ENCODE measurements at places on chromosomes 7 and 10.

- no peak for DNase-seq
Observed at GRCh38 chr10:52077814-52078213, 236.3 kb upstream of the DKK1 start.

DNA sequence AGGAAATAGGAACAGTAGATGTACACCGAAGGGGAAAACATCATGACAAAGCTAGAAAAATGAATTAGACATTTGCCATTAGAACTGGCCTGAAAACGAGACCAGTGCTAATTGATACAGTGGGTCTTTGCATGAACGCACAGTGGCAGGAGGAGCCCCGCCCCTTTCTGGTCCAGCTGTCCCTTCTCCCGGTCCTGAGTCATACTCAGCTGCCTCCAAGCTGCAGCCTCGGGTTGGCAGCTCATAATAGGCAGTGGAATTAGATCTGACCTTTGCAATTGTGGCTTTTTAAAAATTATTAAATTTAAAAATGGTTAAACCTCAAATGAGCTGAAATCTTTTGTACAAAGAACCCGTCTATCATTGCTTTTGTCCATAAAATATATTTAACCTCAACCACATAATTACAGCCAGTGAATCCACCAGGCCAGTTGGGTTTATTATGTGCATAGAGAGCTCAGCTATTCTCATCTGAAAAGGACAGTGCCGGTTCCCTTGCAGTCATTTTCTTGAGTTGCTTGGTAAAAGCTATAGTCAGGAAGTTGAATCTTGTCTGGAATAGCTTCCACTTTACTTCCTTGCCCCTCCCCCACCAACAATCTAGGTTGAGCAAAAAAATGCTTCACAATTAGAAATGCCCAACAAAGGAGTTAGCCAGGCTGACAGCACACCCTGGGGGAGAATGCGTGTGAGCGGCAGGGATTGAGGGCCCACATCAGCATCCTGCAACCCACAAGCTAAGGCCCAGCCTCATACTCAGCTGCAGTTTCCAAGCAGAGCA, 147.1 kb downstream of the BUB3 start:
- DNase-seq, result no peak

- no peak for DNase-seq
Observed at GRCh38 chr7:117237646-117238045, 85.2 kb downstream of the WNT2 start.

DNA sequence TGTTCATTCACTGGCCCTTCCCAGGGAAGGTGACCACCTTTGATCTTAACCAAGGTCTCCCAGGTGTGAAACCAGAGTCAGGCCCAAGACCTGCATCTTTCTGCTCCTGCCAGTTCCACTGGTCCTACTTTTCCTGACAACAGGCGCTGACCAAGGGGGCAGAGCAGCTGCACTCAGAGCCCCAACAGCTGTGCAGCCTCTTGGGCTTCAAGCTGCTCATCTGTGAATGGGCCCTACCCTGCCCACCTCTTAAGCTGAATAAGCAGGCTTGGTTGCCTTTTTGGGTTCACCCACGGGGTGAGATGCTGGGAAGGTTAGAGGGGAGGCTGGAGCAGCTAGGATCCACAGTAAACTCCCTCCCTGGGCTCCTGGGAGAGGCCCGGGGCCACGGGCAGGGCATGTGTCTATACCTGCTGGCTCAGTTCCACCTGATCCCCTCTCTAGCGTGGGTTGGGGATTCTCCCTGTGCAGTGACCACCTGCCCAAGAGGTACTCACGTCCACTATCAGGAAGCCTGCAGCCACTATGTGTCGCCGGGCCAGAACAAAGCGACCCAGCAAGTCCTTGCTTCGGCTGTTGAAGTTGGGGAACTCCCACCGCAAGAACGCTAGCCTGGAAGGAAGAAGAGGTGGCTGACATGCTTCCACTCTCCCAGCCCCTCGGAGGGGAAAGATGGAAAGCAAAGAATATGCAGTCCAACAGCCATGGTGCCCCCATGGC, 10.6 kb downstream of the TBRG4 start:
- no peak for DNase-seq

- DNase-seq, result no peak
Observed at GRCh38 chr7:99079104-99079503, 64.8 kb downstream of the SMURF1 start.

GRCh38 chr7:137934941-137935883, 66.7 kb downstream of the CREB3L2 start:
- DNase-seq, result no peak

DNA sequence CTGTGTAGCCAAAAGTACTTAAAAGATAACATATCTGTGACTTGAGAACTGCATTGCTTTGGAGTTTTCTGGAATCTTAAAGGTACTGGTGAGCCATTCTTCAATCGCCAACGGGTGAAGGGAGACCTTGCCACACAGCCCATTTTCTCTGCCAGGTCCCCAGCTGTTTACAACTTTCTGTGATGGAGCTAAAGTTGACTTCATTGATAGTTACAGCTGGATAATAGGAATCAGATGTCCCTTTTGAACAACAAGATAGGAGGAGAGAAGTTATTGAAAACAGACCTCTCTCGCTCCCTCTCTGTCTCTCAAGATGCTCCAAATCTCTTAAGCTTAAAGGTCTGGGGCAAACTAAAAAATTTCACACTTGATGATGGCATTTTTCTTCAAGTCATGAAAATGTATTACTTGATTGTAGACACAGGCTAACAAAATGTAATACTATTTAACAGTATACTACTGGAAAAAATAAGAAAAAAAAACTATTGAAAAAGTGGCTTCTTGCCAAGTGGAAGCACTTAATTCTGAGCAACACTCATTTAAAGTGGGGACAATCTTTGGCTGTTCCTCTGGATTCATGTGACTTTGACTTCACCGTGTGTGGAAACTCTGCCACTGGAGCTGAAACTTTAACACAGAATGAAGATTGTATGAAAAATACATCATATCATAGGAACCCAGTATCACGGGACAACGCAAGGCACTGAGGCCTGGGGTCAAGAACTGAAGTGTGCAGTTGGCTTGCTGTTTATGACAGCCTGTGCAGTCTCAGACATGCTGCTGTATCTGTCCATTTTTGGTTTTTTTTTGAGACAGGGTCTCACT, 78.4 kb upstream of the AFAP1L2 start:
- peak; percentile 8 for DNase-seq

DNA sequence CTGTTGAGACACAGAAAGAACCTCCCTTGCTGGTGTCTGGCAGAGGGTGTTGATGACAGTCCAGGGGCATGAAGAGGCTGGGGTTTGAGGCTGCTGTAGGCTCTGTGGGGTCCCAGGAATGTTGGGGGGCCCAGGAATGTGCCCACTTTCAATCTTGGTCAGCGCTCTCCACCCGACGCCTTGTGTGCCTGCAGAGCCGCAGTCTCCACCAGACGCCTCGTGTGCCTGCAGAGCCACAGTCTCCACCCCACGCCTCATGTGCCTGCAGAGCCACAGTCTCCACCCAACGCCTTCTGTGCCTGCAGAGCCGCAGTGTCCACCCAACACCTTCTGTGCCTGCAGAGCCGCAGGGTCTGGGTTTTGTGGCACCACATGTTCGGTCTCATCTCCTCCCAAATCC, 84.0 kb downstream of the ADARB2 start:
- DNase-seq, result no peak

GRCh38 chr10:21675157-21675796, 141.2 kb downstream of the MLLT10 start:
- peak; percentile 32 for DNase-seq

GRCh38 chr10:123689880-123690279, 23.7 kb downstream of the GPR26 start:
- DNase-seq, result no peak

Data from AG10803 (cell line).